Activated effector memory CD4-positive, alpha-beta T cell treated with anti-CD3 and anti-CD28 coated beads, Interleukin-2, amount 50 U/mL, for 16 hours (primary cell): ENCODE measurements at places on chromosomes 1 and 21.

DNA sequence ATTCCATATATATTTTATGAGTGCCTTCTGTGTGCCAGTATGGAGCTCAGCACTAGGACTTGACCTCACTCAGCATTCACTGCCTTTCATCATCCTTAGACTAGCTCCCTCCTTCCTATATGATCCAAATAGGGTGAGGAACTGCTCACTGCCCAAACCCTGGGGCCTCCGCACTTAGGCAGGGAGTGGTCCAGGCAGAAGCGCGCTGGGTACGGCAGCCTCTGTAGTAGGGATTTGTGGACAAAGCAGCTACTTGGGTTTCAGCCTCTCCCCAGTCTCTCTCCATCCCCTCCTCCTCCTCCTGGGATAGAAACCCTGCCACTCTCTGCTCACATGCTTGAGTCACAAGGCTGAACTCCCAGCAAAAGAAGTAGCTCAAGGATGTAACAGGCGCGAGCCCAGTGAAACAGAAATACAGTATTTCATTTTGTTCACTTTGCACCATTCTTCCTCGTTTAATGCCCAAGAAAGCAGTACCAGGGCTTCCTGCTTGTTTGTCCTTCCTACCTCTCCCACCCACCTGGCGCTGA, 32.9 kb downstream of the PLEKHA6 start:
- no peak for DNase-seq

- no peak for DNase-seq
Observed at GRCh38 chr21:22343303-22343702, 1345.1 kb downstream of the NCAM2 start.

GRCh38 chr1:66752000-66752592, at the start of gene DYNLT5:
DYNLT5 (plus strand) TSS chr1:66752459; CDS start chr1:66754659, 2,200 bp downstream.
- no peak for DNase-seq

GRCh38 chr1:192477630-192478029, 97.9 kb upstream of the RGS1 start:
- DNase-seq: no peak

DNA sequence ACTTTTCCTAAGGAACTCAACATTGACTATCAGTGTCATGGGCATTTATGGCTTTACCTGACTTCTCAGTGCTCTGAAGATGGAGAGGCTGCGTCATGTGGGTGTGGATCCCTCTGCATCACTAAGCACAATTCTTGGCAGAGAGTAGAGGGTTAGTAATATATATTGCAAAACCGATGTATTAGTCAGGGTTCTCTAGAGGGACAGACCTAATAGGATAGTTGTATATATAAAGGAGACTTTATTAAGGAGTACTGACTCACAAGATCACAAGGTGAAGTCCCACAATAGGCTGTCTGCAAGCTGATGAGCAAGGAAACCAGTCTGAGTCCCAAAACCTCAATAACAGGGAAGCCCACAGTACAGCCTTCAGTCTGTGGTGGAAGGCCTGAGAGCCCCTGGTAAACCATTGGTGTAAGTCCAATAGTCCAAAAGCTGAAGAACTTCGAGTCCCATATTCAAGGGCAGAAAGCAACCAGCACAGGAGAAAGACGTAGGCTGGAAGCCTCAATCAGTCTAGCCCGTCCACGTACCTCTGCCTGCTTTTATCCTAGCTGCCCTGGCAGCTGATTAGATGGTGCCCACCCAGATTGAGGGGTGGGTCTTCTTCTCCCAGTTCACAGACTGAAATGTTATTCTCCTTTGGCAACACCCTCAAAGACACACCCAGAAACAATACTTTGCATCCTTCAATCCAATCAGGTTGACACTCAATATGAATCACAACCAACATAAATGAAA, 159.7 kb upstream of the NRIP1 start:
- no peak for DNase-seq

DNA sequence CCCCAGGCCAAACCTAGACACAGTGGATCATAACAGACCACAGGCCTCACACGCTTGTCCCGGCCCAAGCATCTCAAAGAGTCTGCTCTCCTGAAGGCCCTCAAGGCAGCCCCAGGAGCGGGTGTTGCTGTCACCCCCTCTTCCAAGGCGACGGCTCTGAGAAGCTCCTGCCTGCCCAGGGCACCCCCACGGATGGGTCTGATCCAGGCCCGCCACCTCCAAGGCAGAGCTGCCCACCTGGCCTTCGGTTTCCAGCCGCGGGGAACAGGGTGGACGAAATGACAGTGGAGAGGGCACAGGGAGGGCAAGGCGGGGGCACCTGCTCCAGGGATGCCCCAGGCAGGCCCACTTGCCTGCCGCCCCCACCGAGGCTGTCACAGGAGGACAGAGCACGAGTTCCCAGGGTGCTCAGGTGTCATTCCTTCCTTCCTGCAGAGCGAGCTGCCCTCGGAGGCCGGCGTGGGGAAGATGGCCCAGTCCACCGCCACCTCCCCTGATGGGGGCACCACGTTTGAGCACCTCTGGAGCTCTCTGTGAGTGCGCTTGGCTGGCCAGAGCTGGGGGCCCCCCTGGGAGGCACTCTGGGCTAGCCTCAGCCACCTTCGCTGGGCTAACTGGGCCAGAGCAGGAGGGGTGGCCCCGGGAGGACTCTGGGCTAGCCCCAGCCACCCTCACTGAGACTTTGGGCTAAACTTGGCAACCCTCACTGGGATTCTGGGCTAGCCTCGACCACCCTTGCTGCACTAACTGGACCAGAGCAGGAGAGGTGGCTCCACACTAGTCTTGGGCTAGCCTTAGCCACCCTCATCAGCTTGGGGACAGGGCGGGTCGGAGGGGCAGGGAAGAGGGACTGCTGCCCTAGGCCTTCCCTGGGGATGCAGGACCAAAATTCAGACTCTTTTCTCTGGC, 29.8 kb downstream of the TP73 start:
- no peak for DNase-seq

DNA sequence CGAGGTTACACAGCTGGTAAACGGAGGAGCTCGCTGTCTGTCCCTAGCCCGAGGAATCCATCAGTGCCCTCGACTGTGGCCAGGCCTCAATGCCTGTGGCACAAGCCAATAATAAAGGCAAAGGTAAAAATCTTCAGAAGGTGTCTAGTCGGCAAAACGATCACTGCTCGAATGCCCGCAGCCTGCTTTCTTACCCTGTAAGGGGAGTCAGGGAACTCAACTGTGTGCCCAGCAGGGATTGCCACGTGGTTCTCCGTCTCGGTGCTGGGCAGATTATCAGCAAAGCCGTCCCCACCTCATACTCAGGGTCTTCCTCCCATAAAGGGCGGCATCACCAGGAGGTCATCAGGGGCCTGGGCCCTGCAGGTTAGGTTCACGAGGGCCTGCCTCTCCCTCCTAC, 103.4 kb downstream of the PAX7 start:
- DNase-seq: no peak

DNA sequence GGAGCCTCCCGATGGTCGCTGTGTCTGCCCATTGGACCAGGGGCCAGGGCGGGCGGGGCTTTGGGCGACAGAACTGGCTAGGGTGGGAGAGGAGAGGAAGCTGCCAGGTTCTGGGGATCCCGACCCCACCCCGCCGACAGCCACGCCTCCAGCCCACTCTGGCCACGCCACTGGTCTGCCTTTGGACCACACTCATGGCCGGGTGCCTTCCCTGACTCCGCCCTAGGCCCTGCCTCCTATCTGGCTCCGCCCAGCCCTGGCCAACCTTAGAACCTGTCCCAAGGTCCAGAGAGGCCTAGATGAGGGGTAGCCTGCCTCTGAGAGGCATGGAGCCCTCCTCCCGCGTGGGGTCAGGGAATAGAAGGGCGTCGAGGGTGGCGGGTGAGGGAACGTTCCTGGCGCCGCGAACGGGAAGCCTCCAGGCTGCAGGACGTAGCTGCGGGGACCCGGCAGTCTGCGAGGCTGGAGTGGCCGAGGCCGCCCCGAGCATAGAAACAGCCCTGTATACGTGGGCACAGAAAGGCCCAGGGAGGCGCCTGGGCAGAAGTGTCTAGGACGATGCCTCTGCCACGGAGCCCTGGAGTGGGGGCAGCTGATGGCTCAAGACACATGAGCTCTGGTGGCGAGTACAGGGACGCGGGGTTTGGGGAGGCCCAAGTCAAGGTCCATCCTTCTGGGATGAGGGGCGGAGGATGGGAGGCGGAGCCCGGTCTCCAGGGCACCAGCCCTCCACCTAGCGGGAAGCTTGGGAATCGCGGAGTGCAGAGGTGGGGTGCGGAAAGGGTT, 11.5 kb upstream of the COL16A1 start:
- DNase-seq: peak; percentile 72

- no peak for DNase-seq
Observed at GRCh38 chr1:44316231-44316759, 38.8 kb downstream of the ERI3 start.

- no peak for DNase-seq
Observed at GRCh38 chr1:196997423-196997822, 20.1 kb downstream of the CFHR5 start.

DNA sequence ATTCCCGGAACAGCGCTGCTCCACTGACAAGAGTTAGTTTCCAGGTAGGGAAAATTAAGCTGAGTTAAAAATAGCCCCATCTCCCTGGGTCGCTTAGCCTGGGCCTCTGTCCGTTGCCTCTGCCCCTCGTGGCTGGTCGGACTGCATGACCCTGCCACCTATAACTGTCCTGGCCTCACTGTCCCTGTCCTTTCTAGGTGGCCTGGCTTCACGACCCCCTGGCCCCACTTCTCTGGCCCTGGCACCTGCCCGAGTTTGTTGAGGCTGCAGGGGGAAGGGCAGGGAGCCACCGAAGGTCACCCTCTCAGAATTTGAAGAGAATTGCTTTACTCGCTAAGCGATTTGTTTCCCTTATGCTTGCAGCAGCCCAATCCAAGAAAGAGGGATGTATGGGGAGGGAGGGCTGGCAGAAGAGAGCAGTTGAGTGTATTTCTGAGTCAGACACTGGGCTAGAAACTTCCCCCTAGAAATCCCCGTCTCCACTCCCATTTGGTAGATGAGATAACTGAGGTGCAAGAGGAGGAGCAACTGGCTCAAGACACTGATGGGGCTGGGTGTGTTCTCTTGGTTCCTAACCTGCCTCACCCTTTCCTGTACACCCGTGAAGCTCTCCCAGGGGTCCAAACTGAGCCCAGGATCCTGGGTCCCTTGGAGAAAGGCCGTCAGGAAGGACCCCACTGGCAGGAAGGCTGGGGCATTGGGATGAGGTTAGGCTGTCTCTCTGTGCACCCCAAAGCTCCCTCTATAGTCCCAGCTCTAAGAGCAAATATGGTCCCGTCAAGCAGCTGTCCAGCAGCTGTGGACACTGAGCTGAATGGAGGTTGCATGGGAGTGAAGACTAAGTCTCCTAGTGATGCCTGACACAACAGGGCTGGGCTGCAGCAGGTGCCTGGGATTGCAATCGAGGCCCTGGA, 2.9 kb upstream of the EDN2 start:
- no peak for DNase-seq

GRCh38 chr21:32007456-32007855, 134.6 kb downstream of the HUNK start:
- DNase-seq: no peak

- DNase-seq: no peak
Observed at GRCh38 chr1:32010246-32010645, 3.4 kb upstream of the KHDRBS1 start.

- DNase-seq: no peak
Observed at GRCh38 chr1:233006108-233006507, 55.7 kb downstream of the NTPCR start.

DNA sequence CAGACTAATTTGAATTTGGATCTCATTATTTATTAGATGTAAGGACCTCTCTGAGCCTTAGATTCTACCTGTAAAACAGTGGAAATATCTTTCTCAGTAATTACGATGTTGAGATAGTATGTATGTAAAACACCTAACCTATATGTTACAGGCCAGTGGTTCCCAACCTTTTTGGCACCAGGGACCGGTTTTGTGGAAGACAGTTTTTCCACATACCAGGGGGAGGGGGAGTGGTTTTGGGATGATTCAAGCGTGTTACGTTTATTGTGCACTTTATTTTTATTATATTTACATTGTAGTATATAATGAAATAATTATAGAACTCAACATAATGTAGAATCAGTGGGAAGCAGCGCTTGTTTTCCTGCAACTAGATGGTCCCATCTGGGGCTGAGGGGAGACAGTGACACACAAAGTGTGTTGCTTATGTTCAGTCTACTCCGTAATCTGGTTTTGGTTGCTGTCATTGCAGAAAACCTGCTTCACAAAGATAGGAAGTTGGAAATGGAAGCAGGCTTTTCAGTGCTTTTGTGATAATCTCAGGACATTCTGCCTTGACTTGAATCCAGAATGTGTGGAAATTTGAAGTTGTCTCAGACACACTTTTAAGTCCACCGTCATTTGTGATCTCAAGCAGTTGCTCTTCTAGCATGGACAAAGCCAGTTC, 12.8 kb downstream of the XPR1 start:
- no peak for DNase-seq

GRCh38 chr1:48190881-48191280, 31.6 kb upstream of the SLC5A9 start:
- no peak for DNase-seq
